Spleen (tissue), 13 donors: ENCODE measurements at places on chromosomes 4 and X. TPM values are rescaled to one million over a fixed set of nuclear protein-coding genes. Genes with fewer than 3 reads are reported as not detected.

- no peaks in the 10 kb centered on the region for H3K27me3 ChIP-seq
- H3K36me3 ChIP-seq: no peaks in the 10 kb centered on the region
- no peak overlapping the region for H3K4me3 ChIP-seq
- no peak for DNase-seq
- no peaks in the 10 kb centered on the region for H3K4me1 ChIP-seq
- H3K27ac ChIP-seq: no peak overlapping the region
Observed at GRCh38 chr4:116358633-116359222, 726.6 kb downstream of the TRAM1L1 start.

DNA sequence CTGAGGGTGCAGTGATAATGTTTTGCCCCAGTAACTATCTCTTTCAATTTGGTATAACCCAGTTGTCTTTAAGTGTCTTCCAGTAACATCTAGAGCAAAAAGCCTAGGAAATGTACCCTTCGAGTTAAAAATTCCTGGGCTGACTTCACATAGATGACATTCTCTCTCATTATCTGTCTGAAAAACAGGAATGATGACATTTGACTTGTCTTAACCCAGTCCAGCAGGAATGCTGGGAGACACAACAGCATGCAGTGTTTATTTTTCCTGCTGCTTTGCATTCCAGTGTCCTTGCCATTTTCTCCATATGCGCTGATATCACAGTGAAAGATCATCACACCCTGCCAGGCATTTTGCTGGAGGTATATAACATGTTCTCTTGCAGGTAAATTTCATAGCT is 130.0 kb downstream of the SOWAHB start:
- H3K36me3 ChIP-seq: no peaks in the 10 kb centered on the region
- H3K4me3 ChIP-seq: no peak overlapping the region
- H3K4me1 ChIP-seq: no peaks in the 10 kb centered on the region
- no peaks in the 10 kb centered on the region for H3K27me3 ChIP-seq

DNA sequence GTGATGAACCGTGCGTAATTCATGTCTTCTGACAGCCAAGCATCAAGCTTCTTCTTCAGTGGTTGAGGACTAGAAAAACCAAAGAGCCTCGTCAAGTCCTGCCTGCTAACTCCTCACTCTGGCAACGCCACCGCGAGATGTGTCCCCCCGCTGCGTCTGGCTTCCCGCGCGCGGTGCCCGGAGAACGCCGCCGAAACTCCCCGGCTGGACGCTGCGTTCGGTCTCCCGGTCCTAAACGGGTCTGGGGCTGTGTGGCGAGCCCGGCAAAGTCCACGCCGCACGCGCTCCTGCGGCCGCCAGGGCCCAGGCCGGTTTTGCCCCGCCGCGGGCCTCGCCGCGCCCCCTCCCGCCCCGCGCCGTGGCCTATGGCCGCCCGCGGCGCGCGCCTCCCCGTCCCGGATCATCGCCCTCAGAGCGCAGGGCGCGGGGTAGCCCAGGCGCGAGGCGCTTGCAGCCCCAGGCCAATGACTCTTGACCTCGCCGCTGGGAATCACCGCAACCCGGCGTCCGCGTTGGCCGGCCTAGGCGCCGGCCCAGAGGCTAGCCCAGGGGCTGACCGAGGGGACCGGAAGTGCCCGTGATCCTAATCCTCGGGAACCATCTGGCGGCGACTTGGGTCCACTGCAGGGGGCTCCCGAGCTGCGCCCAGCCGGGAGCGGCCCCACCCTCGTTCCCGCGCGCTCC is at the start of gene AADAT:
Gene AADAT (minus strand): TSS at position 289 of the 684 bp plus-strand sequence. CDS start 266 bp downstream, at position 23.
- no peaks in the 10 kb centered on the region for H3K36me3 ChIP-seq
- H3K27me3 ChIP-seq: no peaks in the 10 kb centered on the region
- peak; percentile 76 for DNase-seq
- H3K27ac ChIP-seq: no peak within 1 kb of the TSS

- H3K27ac ChIP-seq: no peak overlapping the region
- DNase-seq: no peak
- H3K4me1 ChIP-seq: no peaks in the 10 kb centered on the region
- H3K27me3 ChIP-seq: no peaks in the 10 kb centered on the region
Observed at GRCh38 chr4:47747846-47748494, 89.9 kb downstream of the CORIN start.

DNA sequence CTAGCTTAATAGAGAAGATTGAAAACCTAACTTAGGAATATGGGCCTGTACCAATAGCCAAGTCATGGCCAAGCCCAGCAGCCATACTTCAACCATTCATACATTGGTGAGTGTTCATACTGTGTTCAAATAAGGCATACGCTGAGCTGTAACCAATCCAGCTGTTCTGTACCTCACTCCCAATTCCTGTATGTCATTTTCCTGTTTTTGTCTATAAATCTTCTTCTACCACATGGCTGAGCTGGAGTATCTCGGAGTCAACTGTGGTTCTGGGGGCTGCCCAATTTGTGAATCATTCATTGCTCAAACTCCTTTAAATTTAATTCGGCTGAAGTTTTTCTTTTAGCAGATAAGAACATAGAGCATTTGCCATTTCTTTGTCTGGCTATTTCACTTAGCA is 195.3 kb upstream of the ANKRD50 start:
- DNase-seq: no peak
- H3K27ac ChIP-seq: no peak overlapping the region
- H3K4me1 ChIP-seq: no peaks in the 10 kb centered on the region
- H3K36me3 ChIP-seq: no peaks in the 10 kb centered on the region
- no peak overlapping the region for H3K4me3 ChIP-seq

DNA sequence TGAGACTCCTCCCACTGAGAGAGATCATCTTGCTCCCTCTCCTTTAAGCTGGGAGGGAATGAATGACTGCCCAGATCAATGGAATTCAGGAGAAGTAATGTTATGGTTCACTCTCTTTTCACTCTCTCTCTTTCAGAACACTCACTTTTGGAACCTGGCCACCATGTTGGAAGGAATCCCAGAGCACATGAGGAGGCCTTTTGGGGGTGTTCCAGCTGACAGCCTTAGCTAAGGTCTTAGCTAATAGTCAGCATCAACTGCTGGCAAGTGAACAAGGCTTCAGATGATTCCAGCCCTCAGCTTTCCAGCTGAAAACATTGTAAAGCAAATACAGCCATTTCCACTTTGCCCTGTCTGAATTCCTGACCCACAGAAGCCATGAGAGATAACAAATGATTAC is 124.0 kb upstream of the CLNK start:
- no peaks in the 10 kb centered on the region for H3K27me3 ChIP-seq
- no peak for DNase-seq
- H3K36me3 ChIP-seq: no peaks in the 10 kb centered on the region
- no peak overlapping the region for H3K4me3 ChIP-seq
- no peaks in the 10 kb centered on the region for H3K4me1 ChIP-seq
- no peak overlapping the region for H3K27ac ChIP-seq

- no peaks in the 10 kb centered on the region for H3K36me3 ChIP-seq
- H3K27ac ChIP-seq: no peak overlapping the region
- no peak overlapping the region for H3K4me3 ChIP-seq
Observed at GRCh38 chr4:13470379-13470778, 13.8 kb downstream of the RAB28 start.

- no peak overlapping the region for H3K4me3 ChIP-seq
- H3K27me3 ChIP-seq: no peaks in the 10 kb centered on the region
- DNase-seq: no peak
- no peaks in the 10 kb centered on the region for H3K36me3 ChIP-seq
- H3K27ac ChIP-seq: no peak overlapping the region
Observed at GRCh38 chr4:26793735-26794134, 66.9 kb upstream of the STIM2 start.

DNA sequence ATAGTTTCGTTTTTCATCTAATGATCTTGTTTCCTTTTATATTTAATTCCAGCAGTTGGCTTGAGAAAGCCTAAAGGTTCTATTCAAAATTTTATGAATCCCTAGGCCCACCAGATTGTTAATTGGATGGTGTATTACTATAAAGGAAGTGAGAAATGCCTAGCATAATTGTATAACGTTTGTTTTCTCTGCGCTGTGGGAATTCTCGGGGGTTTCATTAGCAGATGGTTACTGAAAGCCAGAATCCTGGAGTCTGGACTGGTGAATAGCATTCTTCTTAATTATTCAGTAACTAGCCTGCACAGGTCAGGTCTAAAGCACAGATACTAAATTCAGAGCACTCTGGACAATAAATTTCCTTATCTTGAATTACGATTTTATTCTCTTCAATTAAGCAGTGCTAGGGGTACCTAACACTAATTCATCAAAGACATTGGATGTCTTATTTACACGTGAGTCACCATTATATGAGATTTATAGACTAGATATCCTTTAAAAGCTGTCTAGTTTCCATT is 459.4 kb downstream of the DTHD1 start:
- no peaks in the 10 kb centered on the region for H3K27me3 ChIP-seq
- H3K4me3 ChIP-seq: no peak overlapping the region
- no peak for DNase-seq
- no peaks in the 10 kb centered on the region for H3K4me1 ChIP-seq

- H3K27ac ChIP-seq: peak overlapping the region; percentile 100
- peaks cover 84% of the 10 kb centered on the region for H3K4me1 ChIP-seq
- H3K4me3 ChIP-seq: peak overlapping the region; percentile 69
- H3K27me3 ChIP-seq: no peaks in the 10 kb centered on the region
Observed at GRCh38 chr4:77074981-77075855, 571 bp downstream of the CCNI start.

DNA sequence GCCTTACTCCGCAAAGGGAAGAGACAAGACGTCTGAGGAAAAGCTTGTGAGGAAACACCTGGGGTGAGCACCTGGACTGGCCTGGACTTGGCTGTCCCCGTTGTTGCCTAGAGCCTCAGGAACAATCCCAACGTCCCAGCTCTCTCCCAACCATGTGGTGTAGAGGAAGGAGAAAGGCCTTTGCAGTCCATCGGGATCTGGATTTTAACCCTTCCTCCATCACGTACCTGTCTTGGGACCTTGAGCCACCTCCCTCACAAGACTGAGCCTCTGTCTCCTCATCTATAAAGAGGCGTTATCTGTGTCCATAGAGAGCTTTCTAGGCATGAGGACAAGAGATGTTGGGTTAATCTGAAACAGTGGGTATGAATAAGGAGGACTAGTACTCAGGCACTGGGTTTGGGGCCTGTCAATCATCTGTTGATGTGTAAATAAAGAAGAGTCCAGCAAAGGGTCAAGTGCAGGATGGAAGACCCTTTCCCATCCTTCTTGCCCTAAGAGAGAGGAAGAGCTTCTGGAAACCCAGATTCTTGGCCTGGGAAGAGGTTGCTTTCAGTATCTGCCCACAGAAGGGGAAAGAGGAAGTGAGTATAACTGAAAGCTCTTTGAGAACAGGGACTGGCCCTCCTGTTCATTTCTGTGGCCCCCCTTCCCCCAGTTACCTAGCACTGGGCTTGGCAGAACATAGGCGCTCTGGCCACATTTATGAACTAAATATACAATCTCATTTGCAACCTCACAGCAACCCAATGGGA is 137.1 kb downstream of the PJA1 start:
- no peaks in the 10 kb centered on the region for H3K36me3 ChIP-seq
- H3K27me3 ChIP-seq: no peaks in the 10 kb centered on the region
- H3K4me1 ChIP-seq: peaks cover 3% of the 10 kb centered on the region
- H3K4me3 ChIP-seq: no peak overlapping the region

DNA sequence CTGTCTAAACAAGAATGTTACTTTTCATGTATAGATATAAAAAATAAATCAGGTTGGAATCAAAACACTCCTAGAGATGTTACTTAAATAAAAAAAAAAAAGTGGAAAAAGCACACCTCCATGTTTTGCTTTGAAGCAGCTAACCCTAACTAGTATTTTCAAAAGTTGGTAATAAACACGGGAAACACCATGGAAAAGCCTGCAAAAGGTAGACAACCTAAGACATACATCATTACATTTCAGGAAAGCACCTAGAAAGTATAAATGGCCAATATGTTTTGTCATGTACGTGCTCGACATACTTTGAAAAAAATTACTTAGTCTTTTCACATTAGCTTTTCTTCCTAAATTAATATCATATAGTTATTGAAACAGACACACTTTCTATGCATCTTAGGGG is 130.1 kb upstream of the SH3RF1 start:
- H3K36me3 ChIP-seq: peaks cover 28% of the 10 kb centered on the region
- H3K27me3 ChIP-seq: no peaks in the 10 kb centered on the region
- no peaks in the 10 kb centered on the region for H3K4me1 ChIP-seq
- no peak overlapping the region for H3K4me3 ChIP-seq

Gene POLN
- total RNA-seq: 2.3 TPM

Gene ANXA3
- total RNA-seq: 29.0 TPM

Gene FGB
- total RNA-seq: 2.3 TPM

Gene TBC1D8B
- total RNA-seq: 6.0 TPM

Gene PDZD4
- total RNA-seq: 8.9 TPM

Gene USO1
- total RNA-seq: 43.3 TPM

Gene DCAF4L1
- total RNA-seq: 0.57 TPM

Gene XAGE2
- total RNA-seq: not detected
